Stimulated activated CD4-positive, alpha-beta T cell treated with anti-CD3 and anti-CD28 coated beads, Interleukin-15, amount 100 ng/mL, for 24 hours (primary cell): ENCODE measurements at places on chromosomes 12 and 14.
A peak's percentile ranks its signal among the peaks of the same experiment; 100 is the strongest.

DNA sequence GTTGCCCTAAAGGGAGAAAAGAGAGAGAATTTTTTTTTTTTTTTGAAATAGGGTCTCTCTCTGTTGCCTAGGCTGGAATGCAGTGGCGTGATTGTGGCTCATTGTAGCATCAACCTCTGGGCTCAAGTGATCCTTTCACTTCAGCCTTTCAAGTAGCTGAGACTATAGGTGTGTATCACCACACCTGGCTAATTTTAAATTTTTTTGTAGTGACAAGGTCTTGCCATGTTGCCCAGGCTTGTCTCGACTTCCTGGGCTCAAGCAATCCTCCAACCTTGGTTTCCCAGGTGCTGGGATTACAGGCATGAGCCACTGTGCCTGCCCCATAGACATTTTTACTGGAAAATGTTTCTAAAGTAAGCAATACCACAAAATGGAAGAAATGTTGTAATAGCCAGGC, 36.8 kb downstream of the YARS2 start:
- no peak for DNase-seq

- DNase-seq: no peak
Observed at GRCh38 chr12:51845482-51845881, 3.0 kb downstream of the FIGNL2 start.

- no peak for DNase-seq
Observed at GRCh38 chr14:45051896-45052295, 32.0 kb upstream of the PRPF39 start.

DNA sequence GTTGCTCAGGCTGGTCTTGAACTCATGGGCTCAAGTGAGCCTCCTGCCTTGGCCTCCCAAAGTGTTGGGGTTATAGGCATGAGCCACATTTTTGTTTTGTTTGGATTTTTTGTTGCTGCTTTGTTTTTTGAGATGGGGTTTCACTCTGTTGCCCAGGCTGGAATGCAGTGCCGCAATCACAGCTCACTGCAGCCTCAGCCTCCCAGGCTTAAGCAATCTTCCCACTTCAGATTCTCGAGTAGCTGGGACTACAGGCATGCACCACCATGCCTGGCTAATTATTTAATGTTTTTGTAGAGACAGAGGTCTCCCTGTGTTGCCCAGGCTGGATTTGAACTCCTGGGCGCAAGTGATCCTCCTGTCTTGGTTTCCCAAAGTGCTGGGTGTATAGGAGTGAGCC, 5.7 kb upstream of the PLEK2 start:
- no peak for DNase-seq

- no peak for DNase-seq
Observed at GRCh38 chr14:104155513-104155912, 17.1 kb downstream of the KIF26A start.

- DNase-seq: no peak
Observed at GRCh38 chr14:64536488-64537245, 3.9 kb upstream of the HSPA2 start.

GRCh38 chr12:76674669-76675315, 89.1 kb upstream of the ZDHHC17 start:
- peak; percentile 8 for DNase-seq

DNA sequence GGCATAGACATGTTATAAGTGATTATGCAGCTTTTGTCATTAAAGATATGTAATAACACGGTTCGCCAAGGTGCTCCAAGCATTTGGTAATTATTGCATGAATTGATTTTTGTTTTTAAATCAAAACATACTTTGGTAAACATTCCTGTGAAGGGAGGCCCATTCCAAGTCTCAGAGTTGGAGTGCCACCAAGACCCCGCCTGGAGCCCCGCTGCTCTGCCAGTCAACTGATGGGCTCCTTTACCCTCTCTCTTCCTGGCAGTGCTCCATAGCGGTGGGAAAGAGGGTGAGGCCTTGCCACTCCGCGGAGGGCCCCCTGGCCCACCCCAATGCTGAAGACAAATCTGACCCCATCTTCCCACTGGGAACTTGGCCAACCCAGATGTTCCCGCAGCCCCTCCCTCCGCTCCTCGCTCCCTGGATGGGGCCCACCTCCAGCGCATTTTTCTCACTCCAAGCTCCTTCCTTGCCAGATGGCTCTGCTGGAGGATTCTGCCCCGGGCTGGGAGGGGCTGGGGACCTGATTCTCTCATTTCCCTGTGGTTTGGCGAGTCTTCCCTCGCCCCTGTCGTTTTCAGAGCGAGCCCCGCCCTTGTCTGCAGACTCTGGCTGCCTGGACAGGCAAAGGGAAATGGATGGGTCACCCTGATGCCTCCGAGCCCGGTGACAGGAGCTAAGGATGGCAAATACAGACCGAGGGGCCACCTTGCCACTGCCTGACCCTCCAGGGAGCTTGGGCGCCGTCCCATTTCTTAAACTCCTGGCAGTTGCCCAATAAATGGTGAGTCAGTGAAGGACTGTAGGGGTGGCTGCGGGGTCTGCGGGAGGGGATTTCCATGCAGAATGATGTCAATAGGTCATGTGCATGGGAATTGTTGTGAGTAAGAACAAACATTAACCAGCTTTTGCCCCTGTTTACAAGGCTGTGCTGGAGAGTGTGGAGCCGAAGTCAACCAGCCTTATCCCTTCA, 9.2 kb upstream of the PAPLN start:
- DNase-seq: no peak

GRCh38 chr14:70770490-70770889, 38.8 kb downstream of the MAP3K9 start:
- no peak for DNase-seq

DNA sequence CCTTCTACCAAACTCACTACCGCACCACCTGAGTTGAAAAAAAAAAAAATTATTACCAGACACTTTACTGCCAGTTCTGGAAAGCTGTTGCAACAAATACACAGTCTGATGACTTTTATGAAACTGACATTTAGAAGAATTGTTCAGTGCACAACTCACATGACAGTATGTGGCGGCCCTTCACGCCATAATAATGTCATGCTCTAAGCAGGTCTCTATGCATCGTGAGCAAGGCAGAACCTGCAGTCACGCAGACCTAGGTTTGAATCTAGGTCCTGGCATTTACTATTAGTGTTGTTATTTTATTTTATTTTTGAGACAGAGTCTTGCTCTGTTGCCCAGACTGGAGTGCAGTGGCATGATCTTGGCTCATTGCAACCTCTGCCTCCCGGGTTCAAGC, 8.1 kb downstream of the MYL2 start:
- no peak for DNase-seq

- DNase-seq: no peak
Observed at GRCh38 chr12:132139912-132140311, 4.2 kb downstream of the DDX51 start.

- DNase-seq: no peak
Observed at GRCh38 chr14:39772627-39773026, 340.4 kb upstream of the FBXO33 start.

DNA sequence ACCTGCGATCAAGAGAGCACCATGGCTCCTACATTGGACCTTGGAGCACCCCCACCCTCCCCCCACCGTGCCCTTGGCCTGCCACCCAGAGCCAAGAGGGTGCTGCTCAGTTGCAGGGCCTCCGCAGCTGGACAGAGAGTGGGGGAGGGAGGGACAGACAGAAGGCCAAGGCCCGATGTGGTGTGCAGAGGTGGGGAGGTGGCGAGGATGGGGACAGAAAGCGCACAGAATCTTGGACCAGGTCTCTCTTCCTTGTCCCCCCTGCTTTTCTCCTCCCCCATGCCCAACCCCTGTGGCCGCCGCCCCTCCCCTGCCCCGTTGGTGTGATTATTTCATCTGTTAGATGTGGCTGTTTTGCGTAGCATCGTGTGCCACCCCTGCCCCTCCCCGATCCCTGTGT, 1.8 kb upstream of the RNU7-1 start:
- DNase-seq: peak; percentile 2

DNA sequence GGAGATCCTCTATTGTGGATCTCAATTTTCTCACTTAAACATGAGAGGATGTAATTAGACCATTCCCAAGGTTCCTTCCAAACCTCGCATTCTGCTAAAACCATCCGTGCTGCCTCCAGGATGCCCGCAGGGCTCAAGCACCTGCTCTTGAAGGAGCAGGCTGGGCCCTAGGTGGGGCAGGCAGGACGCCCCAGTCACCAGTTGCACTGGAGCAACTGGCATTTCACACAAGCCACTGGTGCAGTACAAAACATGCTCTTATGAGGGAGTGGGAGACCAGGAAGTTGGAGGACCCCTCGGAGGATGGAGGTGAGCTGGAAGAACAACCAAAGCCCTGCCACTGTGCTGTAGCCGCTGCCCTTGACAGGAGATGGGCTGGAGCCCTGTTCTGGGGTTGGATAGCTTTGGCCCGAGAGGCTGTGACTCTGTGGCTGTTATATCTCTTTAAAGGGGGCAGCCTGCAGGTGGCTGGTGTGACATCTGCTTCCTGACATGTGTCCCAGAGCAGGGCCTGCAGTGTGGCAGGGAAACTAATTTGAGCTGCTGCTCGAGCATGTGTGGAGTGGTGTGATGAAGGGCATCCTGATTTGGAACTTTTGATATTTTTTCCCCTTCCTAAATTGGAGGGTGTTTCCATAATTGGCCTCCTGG, 122.2 kb downstream of the CRACR2A start:
- DNase-seq: no peak

- no peak for DNase-seq
Observed at GRCh38 chr12:105357162-105357691, 26.7 kb downstream of the C12orf75 start.
